ENCODE measurements at places on chromosomes 3 and 15.
A peak's percentile ranks its signal among the peaks of the same experiment; 100 is the strongest.

DNA sequence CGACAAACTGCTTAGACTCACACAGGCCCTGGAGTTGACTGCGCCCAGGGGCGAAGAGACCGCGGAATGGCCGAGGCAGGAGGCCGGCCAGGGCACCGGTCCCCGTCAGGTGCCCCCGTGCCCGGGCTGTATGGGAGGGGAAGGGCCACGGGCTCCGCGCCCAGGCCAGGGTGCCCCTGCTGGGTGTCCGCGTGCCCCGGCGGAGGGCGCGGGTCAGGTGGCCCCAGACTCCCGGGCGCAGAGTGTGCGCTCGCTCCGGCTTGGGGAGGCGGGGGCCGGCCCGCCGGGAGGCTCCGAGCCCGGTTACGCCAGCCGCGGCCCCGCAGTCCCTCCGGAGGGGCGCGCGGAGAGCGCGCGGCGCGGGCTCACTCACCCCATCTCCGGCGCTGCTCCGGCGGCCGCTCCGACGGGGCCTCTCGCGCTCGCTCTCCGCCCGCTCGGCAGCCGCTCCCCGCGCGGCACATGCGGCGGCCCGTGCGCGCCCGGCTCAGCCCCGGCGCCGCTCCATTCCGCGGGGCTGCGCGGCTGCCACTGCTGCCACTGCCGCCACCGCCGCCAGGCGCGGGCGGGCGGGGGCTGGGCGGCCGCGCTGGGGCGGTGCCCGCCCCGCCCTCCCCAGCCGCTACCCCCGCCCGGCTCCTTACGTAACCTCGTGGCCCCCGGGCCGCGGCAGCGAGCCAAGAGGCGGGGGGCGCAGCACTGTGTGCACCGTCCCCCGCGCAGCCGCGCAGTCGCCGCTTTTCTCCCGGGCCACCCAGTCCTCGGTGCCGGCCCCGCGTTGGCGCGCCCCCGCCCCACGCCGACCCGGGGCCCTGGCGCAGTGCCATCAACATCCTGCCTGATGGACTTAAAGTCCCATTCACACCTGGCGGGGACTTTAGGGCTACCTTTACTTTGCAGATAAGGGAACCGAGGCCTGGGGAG lies at the start of gene HOMER2:
HOMER2 (minus strand) TSS at position 563 of the 924 bp plus-strand sequence; CDS start at position 378, 185 bp downstream.
- peak; percentile 81 for DNase-seq

DNA sequence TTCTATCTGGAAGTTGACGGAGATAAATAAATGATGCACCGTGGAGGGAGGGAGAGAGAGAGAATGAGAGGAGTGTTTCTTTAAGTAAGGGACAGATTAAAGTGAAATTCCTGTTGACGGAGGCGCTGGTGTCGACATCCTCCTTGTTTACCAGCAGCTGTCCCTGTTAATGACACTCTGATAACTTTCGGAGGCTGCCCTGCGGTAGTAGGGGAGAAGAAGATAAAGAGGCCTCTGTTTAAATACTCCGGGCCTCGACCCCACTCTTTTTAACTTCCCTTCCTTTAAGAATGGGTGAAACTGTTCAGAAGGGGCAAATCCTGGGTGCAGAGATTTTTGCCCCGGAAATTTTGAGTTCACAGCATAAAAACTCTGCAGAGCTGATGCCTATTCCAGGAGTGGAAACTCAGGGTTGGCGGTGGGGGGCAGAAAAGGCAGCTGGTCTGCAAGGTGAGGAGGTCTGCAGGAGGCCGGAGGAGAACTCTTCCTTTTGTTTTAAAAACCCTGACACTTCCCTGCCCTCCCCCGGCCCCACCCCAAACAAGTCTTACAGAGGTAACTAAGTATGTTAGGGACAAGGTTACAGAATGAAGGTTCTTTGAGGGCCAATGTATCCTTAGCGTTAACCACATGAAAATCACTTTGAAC lies 276.6 kb upstream of the NR2F2 start:
- no peak for DNase-seq

DNA sequence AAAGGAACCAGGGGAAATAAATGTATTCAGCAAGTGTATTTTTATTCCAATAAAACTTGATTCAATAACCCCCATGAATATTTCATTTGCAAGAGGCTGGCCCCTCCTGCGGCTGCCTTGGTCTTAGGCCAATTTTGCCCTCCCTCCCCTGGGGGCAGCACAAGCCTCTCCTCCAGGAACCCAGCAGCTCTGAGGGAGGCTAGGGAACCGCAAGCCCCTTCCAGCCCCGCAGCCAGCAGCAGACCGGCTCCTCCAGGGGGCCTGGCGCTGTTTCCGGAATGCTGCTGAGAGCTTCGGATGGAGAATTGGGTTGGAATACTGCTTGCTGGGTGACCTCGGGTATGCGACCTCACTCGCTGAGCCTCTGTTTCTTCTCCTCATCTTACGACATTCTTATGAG lies 150.1 kb downstream of the RAB11A start:
- no peak for DNase-seq

DNA sequence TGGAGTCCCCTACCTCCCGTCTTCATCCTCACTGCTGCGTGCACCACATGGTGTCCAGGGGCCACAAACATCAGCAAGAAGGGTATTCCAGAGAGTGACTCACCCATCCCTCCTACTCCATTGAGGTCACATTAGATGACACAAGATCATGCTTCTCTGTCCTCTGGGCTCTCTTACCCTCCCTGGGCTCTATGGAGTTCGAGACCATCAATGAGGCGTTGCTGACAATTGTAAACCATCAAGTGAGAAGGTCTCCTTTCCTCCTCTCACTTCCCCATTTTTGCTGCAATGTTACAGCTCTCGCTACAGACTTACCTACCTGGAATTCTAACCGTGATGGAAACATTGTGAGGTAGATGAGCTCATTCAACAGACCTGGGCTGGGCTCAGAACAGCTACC lies 51.7 kb downstream of the HMCES start:
- DNase-seq, result no peak

- DNase-seq, result peak; percentile 79
These were observed 14.5 kb downstream of the EMC4 start for GRCh38 chr15:34239151-34239808.

DNA sequence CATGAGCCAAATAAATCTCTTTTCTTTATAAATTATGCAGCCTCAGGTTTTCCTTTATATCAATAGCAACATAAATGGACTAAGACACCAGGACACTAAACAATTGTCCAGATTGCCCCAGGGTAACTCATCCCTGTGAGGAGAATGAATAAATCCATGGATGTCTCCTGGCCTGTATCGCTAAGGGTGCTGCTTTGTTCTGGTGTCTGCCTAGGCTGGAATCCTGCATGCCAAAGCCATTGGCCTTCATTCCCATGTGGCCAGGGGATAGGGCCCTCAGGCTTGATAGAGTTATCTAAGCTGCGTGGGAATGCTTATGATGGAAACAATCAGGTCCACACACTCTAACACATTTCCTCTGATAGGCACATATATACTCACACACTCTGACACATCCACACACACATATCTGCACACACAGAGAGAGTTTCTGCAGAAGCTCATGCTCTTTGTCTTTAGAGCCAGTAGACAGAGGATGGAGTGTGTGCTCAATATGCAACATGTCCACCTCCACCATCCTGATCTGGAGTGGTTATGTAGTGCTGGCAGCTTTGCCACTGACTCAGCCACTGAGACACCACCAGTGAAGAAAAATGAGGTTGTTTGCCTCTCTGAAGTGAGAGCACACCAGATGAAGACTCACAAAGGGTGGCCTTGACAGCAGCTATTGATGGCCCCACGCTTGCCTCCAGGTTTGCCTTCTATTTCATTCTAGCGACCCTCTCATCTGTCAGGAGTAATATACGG lies 24.0 kb upstream of the DGKG start:
- DNase-seq, result no peak

DNA sequence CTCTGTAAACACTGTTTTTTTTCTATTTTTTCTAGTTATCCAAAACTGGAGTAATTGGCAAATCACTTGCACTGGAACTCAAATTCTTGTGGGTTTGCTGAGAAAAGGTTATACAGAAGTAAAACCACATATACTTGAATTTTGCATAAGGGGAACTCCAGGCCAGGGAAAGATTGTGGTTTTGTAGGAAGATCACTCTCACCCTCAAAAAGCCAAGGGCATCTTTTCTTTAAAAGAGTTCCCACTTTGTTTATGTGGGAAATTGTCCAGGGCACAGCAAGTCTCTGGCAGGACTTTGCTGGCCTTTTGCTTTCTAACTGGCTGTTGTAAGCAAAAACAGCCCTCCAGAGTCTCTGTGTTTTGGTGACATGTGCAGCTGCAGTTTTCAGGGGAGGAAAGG lies 340.3 kb upstream of the RBMS3 start:
- no peak for DNase-seq

GRCh38 chr3:81778678-81779182 lies 17.3 kb upstream of the GBE1 start:
- DNase-seq, result no peak

DNA sequence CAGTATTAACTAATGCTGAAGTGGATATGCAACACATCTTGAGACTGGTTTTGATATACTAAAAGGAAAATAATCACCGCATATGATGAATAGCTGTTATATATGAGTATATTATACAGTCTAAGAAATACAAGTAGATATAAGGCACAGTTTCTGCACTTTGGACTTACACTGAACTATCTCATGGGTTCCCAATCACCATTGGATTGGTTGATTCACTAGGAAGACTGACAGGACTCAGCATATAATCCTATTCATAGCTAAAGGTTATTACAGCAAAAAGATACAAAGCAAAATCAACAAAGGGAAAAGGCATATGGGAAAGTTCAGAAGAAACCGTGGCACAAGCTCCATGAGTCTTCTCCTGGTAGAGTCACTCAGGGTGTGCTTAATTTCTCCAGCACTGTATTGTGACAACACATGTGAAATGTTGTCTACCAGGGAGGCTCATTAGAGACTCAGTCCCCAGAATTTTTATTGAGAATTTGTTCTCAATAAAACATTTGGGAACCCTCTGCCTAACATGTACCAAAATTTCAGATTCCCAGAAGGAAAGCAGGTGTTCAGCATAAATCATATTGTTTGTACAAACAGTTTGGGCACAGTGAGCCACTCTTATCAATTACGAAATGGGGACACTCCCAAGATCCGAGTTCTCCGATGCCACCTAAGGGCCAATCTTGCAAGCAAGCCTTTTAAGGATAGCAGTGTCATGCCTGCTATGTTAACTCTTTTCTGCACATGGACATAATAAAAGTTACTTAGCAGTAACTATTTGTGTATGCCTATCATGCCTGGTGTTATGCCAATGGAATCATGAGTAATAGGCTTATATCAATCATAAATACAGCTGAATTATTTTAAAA lies 26.8 kb downstream of the CMC1 start:
- no peak for DNase-seq

DNA sequence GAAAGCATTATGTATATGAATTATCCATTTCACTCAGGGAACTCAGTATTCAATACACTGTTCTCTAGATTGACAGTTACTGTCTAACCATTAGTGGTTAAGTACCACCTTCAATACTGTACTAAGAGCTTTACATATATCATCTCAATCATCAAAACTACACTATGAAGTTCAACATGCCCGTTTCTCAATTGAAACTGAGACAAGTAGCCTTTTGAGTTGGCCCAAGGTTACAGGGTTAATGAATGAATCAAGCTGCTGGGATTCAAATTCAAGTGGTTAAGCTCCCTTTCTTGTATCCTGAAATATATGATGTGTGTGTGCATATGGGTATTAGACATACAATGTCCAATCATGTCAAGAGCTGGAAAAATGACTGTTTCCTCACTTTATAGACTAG lies 5.8 kb downstream of the TASOR start:
- no peak for DNase-seq

DNA sequence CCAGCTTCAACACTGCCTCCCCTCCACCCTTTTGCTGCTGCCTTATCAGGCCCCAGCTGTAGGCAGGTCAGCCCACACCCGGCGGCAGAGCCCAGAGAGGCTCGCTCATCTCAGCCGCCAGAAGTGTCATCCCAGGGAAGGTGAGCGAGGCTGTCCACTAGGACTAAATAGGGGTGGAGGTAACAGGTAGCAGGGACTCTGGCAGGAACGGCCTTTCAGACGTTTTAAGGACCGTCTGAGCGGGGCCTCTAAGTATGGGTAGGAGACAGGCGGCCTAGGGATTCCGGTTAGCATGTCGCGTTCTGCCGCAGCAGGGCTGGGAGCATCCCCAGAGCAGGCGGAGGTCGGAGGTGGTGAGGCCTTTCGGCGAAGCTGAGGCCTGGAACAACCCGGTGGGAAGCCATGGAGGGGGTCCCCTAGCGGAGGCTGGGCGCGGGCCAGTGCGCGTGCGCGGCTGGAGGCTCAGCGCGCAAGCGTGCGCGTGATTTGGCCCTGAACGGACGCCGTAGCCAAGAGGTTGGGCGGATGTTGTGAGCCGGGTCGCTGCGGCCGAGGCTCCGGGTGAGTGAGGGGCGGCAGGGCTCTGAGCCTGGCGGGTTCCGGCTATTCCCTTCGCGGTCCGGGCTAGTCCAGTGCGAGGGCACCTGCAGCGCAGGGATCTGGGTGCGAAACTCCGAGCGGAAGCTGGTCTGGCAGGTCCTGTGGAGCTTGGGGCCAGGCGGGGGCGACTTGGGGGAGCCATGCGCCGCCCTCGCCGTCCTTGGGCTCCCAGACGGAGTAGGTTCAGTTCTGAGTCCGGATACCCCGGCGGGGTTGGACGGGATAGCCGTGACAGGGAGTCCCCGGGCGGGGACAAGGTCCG lies at the start of the genes MST1 and RNF123:
MST1 (minus strand) TSS at position 429 of the 862 bp plus-strand sequence. CDS start 783 bp downstream, outside the sequence.
RNF123 (plus strand) TSS at position 512 of the 862 bp plus-strand sequence. CDS start 1,609 bp downstream, outside the sequence.
- DNase-seq, result peak; percentile 92

DNA sequence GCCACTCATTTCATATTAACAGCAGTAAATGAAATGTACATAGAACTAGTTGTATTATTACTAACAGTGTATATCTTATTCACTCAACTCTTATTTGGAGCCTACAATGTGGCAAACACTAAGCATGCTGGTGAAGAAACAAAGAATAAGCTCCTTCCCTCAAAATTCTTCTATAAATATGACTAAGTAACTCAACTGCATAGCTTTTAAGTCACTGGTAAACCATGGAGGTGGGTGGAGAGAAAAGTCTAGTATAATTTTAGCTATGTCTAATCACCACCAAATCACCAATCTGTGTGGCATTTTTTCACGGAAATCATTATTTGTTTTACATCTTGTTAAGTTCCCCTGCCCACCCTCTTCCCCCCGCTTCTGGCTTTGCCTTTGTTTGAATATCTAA lies 17.5 kb downstream of the COPS2 start:
- DNase-seq, result no peak

- DNase-seq, result no peak
These were observed 67.3 kb downstream of the HMCES start for GRCh38 chr3:129345971-129346370.

DNA sequence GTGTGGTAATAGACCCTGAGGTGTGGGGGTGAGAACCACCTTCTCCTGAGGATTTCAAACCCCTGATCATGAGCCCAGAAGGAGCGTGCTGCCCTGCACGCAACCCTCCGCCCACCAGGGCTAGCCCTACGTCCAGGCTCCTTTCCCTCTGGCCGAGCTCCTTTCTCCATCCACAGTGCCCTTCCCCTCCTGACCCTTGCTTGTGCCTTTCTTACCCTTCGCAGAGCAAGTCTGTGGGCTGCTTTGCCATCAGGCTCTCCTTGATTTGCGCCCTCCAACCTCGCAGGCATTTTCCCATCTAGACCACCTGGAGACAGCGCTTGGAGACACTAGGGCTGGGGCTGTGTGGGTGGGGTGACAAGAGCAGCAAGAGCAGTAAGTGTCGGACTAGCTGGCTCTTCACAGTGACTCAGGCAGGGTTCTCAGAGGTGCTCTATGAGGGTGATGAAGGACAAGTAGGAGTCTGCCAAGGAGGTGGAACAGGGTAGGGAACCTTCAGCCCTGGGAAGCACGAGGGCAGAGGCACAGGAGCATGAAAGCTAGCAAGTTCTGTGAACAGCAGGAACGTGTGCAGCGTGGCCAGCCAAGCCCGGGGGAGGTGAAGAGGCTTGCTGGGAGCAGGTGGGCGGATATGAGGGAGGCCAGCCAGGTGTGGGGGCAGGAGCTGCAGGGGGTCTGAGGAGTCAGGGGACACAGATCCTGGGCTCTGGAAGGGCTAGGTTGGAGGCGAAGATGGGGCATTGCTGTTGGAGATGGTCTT lies 2.5 kb upstream of the SLC38A3 start:
- no peak for DNase-seq

Data from urothelium cell line (cell line).